ENCODE measurements at places on chromosomes 4 and X.

- no peak for DNase-seq
Observed at GRCh38 chrX:115602729-115603389, 41.9 kb downstream of the PLS3 start.

DNA sequence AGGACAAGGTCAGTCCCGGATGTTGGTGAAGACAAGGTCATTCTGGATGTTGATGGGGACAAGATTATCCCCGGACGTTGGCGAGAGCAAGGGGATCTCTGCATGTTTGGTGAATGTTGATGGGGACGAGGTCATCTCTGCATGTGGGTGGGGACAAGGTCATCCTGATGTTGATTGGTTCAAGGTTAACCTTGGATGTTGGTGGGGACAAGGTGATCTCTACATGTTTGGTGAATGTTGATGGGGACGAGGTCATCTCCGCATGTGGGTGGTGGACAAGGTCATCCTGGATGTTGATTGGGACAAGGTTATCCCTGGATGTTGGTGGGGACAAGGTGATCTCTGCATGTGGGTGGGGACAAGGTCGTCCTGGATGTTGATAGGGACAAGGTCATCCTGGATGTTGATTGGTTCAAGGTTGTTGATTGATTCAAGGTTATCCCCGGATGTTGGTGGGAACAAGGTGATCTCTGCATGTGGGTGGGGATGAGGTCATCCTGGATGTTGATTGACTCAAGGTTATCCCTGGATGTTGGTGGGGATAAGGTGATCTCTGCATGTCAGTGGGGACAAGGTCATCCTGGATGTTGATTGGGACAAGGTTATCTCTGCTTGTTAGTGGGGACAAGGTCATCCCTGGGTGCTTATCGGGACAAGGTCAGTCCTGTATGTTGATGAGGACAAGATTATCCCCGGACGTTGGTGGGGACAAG, 28.8 kb upstream of the PLCXD1 start:
- DNase-seq: no peak

GRCh38 chr4:156784970-156785369, 186.6 kb downstream of the PDGFC start:
- DNase-seq: no peak

DNA sequence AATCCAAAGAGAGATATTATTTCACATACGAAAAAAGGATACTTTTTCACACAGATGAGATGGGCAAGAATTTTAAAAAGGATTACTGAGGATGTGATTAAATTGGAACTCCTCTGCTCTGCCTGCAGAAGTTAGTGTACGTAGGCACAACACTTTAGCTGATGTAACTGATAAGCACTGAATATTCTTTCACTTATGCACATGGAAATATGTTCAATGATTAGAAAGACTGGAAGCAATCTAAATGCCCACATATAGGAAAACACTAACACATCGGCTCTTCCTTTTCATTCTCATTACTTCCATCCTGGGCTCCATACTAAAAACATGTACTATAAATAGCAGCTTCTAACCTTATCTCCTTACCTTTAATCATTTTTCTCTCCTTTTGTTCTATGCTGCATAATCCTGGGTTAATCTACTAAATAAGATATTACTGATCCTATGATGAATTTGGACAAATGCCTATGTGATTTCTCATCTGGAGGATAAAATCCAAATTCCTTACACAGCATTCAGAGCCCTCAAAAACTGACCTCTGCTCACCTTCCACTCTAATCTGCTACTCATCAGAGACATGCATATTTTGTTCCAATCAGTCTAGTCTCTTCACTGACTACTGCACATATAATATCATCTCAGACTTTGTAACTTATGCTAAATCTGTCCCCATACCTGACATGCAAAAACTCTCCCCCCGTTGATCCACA, 197.8 kb downstream of the PDGFC start:
- DNase-seq: no peak

DNA sequence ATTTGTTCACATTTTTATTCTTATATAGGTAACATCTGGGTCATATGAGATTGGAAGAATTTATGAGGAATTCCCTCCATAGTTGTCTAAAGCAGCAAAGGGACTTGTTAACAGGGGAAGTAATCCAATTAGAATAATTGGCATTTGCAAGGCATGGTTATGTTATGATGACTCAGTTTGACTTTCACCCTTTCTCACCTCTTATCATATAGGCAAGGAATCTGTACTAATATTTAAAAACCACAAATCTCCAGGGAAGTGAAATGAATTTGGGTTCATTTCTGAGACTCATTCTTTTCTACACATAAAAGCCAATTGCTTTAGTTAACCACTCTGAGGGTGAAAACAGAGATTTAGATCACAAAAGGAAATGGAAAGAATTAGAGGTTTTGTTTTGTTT, 281.5 kb upstream of the DKK2 start:
- no peak for DNase-seq

GRCh38 chr4:139483000-139483399, 29.1 kb downstream of the RAB33B start:
- DNase-seq: no peak

- no peak for DNase-seq
Observed at GRCh38 chr4:2623442-2623841, 87.0 kb downstream of the FAM193A start.
